Cerebellar nuclear complex (tissue), 1 donor: ENCODE measurements at places on chromosomes 7 and 10.

DNA sequence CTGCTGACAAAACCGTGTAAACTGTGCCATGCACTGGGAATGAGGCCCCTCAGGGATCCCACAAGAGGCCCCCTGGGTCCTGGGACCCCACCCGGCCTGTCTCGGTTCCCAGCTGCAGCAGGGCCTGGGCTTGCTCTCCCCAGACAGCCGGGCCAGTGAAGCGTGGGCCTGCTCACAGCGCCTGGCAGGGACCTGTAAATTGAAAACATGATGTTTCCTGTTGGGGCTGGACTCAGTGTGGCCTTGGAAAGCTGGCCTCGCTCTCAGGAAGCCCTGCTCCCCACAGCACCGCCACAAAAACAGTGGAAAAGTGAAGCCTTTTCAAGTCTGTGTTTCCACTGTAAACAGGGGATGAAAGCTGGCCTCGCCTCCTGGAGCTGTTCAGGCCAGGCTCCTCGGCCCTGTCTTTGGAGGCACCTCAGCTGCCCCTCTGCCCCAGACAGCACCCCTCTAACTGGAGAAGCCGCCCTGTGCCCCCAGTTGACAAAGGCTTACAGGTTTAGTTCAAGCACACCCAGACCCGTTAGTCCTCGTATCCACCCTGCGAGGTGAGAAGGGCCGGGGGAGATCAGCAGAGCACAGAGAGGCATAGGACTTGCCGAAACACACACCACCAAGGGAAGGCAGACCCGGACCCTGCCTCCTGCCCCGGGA lies 108.3 kb downstream of the ZMIZ1 start:
- no peak for DNase-seq

DNA sequence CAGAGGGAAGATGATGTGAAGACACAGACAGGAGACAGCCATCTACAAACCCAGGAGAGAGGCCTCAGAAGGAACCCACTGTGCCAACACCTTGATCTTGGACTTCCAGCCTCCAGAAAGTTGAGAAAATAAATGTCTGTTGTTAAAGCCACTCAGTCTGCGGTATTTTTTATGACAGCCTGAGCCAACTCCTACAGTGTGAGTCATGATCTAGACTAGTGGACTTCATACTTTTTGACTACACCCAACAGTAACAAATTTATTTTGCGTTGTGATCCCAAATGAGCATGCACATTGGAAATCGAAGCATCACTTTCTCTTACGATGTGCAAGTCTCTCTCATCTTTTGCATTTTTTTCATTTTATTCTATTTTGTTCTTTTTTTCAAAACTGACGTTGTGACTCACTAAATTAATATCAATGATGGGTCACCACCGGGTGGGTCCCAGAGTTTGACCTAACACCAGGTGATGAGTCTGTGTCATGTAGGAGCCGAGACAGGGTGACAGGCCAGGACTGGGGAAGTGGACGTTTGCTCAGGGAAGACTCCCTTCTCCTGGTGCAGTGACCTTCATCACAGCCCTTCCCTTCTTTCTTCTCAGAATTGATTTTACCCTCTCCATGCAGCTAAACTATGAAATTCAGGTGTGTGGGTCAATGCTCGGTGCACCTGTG lies 28.9 kb downstream of the PHYH start:
- DNase-seq, result no peak

DNA sequence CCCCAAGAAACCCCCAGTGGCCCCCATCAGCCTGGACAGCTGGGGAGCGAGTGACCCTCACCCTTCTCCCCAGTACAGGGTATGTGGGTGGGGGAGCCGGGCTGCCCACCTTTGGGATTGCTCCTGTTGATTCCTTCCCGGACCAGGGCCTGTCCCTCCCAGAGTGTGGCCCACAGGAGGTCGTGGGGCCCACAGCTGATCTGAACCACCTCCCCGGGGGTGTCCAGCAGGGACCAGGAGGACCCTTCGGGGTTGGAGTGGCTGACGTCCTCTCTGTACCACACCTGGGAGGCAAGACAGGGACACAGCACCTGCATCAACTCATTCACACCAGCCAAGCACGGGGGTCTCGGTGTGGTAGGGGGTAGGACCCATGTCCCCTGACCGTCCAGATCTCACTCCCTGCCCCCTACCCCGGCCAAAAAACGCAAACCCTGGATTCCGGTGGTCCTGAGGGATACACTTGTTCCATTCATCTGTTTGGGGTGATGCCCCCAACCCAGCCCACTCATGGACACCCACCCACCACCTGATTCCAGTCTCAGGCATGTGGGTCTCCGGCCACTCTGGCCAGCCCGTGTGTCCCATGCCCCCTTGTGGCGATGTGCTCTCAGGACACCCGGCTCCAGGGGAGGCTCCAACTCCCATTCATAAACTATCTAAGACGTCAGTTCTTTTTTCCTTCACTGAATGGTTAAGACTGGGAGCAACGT lies 10.9 kb downstream of the TECPR1 start:
- no peak for DNase-seq

- DNase-seq, result no peak
Observed at GRCh38 chr10:69387500-69387899, 29.2 kb downstream of the TACR2 start.

- no peak for DNase-seq
Observed at GRCh38 chr7:39566023-39566921, at the start of gene YAE1. Gene YAE1, plus strand, starts transcription at chr7:39566404. Its CDS starts 15 bp downstream, at chr7:39566419.

- no peak for DNase-seq
Observed at GRCh38 chr10:132488231-132488821, 49.3 kb upstream of the INPP5A start.

GRCh38 chr10:119238577-119238976 lies 31.2 kb downstream of the GRK5 start:
- DNase-seq, result no peak

DNA sequence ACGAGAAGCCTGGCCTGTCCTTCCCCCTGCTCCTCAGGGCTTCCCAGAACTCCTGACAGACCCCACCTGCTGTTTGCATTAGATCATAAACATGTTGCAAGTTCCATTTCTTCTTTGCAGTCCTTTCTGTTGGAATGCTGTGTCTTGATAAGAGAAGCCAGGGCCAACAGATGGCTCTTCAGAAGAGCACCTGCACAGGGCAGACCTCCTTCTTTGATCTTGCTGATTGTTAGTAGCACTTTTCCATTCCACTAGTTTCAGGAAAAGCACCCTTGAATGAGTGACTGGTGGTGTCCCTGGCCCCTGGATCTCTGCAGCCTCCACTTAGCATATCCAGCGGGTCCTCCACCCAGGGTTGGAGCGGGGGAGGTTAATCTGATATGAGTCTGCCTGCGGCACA lies 243.2 kb downstream of the GFRA1 start:
- DNase-seq, result no peak

GRCh38 chr7:14690486-14690885 lies 212.1 kb downstream of the DGKB start:
- DNase-seq, result no peak
